ENCODE measurements at places on chromosomes 6 and 20.

GRCh38 chr6:7373739-7374138 is 15.8 kb downstream of the CAGE1 start:
- no peak for DNase-seq

DNA sequence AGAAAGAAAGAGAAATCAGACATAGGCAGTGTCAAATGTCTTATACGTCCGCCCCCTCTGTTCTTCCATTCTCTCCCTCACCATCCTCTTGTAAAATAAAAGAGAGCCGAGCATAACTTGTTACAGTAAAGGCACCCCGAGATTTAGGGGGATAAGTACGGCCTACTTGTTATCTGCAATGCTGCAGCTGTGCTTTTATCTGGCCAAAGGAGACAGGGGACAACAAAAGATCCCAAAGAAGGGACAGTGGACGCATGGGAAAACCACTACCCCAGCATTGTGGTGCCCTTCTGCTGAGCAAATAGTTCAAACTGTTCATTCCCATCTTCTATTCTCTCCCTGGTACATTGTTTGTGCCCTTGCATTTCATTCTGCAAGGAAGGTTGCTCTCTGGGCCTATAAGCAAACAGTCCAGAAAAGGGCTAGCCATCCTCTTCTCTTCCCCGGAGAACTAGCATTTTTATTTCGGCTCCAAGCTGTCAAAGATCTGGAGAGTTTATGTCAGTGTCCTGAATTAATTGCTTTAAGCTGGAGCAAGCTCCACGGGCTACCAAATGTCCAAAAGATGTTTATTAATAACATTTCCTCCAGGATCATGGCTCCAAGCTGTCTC is 22.3 kb downstream of the FOXA2 start:
- no peak for DNase-seq

DNA sequence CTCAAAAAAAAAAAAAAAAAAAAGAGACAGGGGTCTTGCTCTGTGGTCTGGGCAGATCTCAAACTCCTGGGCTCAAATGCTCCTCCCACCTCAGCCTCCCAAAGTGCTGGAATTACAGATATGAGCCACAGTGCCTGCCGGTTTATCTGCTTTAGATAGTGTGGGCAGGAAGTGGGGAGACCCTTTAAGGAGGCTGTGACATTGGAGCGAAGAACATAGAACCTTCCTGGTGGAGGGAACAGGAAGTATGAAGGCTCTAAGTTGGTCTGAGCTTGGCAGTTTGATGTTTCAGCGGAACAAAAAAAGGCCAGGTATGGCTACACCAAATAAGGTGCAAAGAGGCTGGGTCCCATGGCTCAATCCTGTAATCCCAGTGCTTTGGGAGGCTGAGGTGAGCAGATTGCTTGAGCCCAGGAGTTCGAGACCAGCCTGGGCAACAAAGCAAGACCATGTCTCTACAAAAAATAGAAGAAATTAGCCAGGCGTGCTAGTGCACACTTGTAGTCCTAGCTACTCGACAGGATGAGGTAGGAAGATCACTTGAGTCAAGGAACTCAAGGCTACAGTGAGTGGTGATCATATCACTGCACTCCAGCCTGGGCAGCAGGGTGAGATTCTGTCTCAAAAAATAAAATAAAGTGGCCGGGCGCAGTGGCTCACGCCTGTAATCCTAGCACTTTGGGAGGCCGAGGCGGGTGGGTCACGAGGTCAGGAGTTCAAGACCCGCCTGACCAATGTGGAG is 8.7 kb upstream of the ZMYND8 start:
- no peak for DNase-seq

GRCh38 chr20:23146181-23146580 is 60.1 kb upstream of the CD93 start:
- no peak for DNase-seq

GRCh38 chr6:26426691-26427450 is 13.4 kb upstream of the BTN3A3 start:
- no peak for DNase-seq

DNA sequence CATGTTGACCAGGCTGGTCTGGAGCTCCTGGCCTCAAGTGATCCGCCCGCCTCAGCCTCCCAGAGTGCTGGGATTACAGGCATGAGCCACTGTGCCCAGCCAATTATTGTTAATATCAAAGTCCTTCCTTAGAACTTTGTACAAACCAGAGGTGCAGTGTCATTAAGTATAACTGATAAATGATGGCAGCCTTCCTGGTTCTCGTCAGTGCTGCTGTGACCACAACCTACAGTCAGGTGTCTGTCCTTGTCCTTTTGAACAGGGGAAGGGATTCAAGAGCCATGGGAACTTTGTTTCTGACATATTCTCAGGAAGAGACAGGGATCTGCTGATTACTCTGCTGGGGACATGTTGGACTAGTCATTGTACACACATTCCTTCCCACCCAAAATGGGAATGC is 103.2 kb upstream of the TIAM2 start:
- DNase-seq = no peak

GRCh38 chr6:26241033-26241895 is 123.7 kb upstream of the BTN3A2 start:
- DNase-seq = no peak

DNA sequence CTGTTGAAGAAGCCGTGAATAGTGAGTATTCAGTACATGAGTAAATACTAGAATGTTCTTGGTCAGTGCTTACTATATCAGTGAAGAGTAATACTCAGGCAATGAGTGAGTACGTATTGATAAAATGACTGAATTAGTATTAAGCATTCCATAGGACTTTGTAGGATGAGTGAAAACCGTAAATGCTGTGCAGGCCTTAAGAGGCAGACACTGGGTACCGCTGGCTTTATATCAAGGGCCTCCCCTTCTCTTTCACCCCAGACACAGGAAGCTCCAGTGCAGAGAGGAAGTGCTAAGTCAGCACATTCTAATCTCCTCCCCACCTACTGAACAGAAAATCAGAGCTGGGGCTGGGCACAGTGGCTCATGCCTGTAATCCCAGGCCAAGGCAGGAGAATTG is 24.2 kb downstream of the POFUT1 start:
- DNase-seq = no peak

Measured in NCI-H524 treated with DMSO at 0.1 percent for 48 hours (cell line).